ENCODE measurements at places on chromosomes 12 and 14.

- DNase-seq: no peak
Measured at GRCh38 chr12:118175823-118176447, 40.0 kb downstream of the PEBP1 start.

DNA sequence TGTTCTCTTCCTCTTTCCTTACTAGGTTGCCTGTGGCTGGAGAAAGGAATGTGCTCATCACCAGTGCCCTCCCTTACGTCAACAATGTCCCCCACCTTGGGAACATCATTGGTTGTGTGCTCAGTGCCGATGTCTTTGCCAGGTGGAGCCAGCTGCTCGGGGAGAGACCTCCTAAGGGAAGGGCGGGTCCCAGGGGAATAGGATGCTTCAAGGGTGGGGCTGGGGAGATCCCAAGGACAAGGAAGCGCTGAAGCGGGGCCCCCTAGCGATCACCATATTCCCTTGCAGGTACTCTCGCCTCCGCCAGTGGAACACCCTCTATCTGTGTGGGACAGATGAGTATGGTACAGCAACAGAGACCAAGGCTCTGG, 10.2 kb downstream of the MARS1 start:
- no peak for DNase-seq

GRCh38 chr14:59422069-59422881, 42.9 kb downstream of the GPR135 start:
- DNase-seq: peak; percentile 26

DNA sequence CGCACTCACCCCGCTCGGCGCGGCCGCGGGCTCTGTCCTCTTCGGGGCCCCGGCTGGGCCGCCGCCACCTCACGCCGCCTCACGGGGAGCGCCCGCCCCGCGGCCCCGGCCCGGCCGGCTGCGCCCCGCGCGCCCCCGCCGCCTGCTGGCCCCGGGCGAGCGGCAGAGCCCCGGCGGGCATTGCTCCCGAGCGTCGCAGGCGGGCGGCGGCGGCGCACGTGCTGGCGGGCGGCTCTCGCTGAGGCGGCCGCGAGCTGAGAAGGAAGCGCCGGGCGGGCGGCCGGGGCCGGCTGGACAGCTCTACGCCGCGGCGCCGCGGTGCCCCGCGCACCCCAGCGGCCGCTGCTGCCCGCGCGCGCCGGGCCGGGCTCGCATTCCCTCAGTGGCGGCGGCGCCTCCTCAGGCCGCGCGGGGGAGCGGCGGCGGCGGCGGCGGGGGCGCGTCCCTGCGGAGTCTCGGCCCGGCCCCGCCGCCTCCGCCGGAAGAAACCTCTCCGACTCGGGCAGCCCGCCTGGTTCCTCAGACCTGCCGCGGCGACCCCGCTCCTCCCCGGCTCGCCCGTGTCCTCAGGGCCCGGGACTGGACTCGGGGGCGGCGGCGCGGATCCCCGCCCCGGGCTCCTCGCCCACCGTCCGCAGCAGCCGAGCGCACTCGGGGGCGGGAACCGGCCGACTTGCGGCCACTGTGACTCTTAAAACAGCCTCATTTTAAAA, at the start of gene PITPNM2:
Gene PITPNM2 (minus strand): TSS at position 347 of the 713 bp plus-strand sequence. CDS start 116,500 bp downstream, outside the sequence.
- DNase-seq: peak; percentile 49

- DNase-seq: no peak
Measured at GRCh38 chr12:115042341-115042740, 358.4 kb upstream of the TBX3 start.

DNA sequence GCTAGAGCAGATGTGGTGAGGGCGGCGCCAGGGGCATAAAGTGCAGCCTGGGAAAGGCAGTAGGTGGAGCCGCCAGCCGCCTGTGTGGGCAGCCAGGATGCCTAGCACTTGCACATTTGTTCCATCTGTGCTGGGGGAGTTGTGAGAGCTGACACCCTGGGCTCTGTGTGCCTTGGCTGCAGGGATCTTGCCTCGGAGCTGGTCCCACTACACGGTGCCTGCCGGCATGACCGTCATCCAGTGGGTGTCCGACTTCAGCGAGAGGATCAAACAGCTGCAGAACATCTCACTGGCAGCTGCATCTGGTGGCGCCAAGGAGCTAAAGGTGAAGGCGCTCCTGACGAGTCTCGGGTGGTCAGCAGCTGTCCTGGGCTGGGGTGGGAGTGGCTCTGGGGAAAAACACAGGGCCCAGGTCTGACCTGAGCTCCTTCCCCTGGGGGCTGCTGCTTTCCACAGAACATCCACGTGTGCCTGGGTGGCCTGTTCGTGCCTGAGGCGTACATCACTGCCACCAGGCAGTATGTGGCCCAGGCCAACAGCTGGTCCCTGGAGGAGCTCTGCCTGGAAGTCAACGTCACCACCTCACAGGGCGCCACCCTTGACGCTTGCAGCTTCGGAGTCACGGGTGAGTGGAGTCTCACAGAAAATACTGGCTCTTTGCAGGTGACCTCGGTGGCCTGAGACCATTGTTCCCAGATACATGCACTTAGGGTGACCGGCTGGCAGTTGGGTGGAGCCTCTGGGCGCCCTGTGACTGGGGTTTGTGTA, 37.4 kb downstream of the HSP90AA1 start:
- no peak for DNase-seq

DNA sequence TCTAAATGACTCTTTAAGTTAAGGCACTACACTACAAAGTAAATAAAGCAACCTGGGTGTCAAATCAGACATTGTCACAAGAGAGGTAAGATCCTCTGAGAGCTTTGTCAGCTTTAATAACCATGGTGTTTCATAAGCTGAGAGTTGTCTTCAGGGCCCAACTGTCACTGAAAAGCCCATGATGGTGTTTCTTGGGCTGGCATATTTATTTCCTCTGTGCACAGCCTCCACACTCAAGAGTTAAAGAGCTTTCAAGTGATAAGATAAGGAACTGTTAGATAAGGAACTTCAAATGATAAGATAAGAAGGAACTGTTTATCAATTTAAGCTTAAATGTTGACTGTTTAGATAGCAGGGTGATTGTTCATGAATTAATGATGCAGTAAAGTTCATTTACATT, 495.4 kb downstream of the TMEM117 start:
- DNase-seq: no peak

- no peak for DNase-seq
Measured at GRCh38 chr12:10669533-10669932, 4.3 kb downstream of the STYK1 start.

- no peak for DNase-seq
Measured at GRCh38 chr14:44108601-44109000, 398.5 kb downstream of the FSCB start.

DNA sequence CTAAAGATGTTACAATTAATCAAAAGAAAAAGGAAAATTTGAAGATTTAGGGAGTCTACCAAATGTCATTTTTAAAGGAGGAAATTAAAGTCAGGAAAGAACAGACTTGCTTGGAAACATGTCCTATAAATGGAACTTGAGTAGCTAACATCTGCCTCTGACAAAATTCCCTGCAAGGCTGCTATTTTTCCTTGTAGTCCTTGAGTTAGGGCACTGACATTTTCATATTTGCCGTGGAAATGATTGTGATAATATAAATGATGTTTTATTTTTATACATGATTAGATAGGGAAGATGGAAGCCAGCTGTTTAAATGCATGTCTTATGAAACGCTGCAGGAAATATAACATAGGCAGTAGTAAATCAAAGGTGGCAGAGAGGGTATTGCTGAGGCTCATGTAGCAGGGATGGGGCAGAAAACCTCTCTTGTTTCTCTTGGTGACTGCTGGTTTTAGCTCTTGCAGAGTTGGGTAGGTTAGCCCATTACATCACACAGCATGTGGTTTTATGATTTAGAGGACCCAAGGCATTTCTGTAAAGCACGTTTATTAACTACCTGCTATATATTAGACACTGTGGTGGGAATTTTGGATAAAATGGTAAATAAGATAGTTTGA, 21.7 kb downstream of the NUBPL start:
- DNase-seq: no peak

- no peak for DNase-seq
Measured at GRCh38 chr14:22838631-22839041, 2.3 kb downstream of the MMP14 start.

GRCh38 chr14:85644211-85644610, 114.3 kb downstream of the FLRT2 start:
- DNase-seq: no peak

GRCh38 chr12:53508534-53509170, 1.4 kb upstream of the NPFF start:
- peak; percentile 88 for DNase-seq

DNA sequence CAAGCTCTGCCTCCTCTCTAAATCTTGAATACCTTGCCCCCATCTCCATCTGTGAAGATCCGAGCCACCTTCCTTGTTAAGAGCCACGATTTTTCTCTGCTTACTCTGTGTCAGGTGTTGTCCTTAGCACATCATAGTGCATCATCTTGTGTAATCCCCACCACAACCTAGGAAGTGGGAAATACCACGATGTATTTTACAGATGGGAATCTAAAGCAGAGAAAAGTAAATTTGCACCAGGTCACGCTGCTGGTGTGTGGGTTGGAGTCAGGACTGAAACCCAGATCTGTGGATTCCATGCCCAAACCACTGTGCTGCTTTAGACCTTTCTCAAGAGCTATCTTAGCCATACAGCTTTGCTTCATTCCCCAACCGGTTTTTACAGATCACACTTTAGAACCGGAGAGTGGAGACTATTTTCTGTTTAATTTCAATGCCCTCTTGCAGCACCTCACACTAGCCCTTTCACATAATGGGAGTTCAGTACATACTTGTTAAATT, 94.6 kb downstream of the PPM1A start:
- no peak for DNase-seq

DNA sequence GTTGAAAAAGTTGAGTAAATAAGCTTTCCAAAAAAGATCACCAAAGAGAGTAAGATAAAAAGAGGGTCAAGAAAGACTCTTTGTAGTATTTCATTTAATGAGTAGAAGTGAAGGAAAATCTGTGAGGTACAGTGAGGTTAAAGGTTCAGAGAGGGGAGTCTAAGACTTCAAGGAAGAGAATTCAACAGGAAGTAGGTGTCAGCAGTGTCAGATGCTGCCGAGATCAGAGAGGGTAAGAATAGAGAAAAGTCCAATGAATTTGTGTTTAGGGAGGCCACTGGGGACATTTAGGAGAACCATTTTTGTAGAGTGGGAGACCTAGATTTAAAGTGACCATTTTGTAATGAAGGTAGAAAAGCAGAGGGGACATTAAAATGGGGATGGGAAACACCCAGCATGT, 71.6 kb upstream of the KRAS start:
- DNase-seq: no peak

DNA sequence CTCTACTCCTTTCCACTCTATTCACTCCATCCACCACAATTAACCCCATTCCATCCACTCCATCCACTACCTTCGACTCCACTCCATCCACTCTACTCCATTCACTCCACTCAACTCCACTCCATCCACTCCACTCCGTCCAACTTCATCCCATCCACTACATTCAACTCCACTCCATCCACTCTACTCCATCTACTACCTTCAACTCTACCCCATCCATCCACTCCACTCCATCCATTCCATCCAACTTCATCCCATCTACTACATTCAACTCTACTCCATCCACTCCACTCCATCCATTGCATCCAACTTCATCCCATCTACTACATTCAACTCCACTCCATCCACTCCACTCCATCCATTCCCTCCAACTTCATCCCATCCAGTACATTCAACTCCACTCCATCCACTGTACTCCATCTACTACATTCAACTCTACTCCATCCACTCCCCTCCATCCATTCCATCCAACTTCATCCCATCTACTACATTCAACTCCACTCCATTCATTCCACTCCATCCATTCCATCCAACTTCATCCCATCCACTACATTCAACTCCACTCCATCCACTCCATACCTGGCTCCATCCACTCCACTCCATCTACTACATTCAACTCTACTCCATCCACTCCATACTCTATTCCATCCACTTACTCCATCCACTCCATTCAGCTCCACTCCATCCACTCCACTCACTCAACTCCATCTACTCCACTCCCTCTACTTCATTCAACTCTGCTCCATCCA, 16.4 kb downstream of the HNF1A start:
- DNase-seq: no peak

GRCh38 chr12:111597831-111598636, 1.1 kb downstream of the ATXN2 start:
- DNase-seq: peak; percentile 7

GRCh38 chr14:64541972-64542835, 1.7 kb downstream of the HSPA2 start:
- no peak for DNase-seq

- no peak for DNase-seq
Measured at GRCh38 chr12:93823616-93824391, 146.6 kb downstream of the CRADD start.

DNA sequence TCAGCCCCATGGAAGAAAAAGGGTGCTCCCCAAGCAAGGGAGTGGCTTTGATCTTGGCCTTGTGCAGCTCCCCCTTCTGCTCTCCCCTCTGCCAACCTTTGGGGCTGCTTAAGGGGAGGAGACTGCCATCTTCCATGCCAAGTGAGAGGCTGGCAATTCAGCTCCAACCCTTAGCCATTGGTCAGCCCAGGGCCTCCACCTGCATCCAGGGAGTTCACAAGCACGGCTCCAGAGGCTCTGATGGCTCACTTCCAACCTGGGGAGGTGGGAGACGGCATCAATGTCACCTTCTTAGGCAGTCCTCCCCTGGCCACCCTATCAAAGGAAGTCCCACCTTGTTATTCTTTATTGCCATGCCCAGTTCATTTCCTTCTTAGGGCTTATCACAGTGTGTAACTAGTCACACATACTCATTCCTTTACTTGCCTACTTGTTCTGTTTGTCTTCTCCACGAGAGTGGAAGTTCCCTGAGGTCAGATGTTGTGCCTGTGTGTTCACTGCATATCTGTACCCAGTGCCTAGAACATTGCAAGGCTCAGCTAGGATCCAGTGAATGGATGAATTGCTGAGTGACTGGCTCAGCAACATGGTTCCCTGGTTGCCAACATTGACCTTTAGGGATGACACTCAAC, 5.0 kb downstream of the HDAC7 start:
- DNase-seq: no peak

GRCh38 chr14:89881839-89882238, 72.7 kb downstream of the EFCAB11 start:
- DNase-seq: no peak

- no peak for DNase-seq
Measured at GRCh38 chr12:104357421-104357952, 53.9 kb downstream of the EID3 start.

- no peak for DNase-seq
Measured at GRCh38 chr14:73437206-73437605, 21.1 kb downstream of the NUMB start.

GRCh38 chr12:31591380-31591901, 505 bp upstream of the DENND5B start:
- DNase-seq: no peak

DNA sequence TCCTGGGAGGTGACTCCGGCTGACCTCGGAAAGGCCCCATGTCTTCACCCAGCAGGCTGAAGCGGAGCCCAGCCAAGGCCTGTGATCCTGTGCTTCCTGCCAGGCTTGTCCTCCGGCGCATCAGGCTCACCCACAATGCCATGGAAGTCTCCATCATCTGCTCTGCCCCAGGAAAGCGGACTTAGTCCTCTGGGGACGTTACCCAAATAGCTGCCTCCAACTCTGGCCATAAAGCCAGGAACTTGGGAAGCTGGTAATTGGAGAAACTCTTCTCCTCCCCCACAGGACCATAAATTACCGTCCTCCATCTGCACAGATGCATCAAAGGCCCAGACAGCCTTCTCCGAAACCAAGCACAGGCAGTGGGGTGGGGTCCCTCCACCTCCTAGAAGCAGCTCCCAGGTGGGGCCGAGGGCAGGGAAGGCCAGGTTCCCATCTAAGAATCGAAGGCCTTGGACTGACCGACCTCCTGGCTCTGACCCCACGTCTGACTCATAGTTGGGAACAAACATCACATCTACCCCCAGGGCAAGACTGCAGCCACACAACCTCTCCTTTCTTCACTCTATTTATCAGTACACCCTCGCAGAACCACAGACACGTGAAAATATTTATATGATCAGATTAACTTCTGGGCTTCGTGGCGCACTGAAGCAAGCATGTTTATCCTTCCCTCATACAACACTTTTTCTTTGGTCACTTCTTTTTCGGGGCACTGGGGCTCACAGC, 56.4 kb downstream of the PITPNM2 start:
- no peak for DNase-seq

All from kidney capillary endothelial cell (primary cell).